Stimulated activated CD4-positive, alpha-beta T cell treated with anti-CD3 and anti-CD28 coated beads, TNF-alpha, amount 100 ng/mL, for 1 hour (primary cell): ENCODE measurements at places on chromosomes 16 and 17.

GRCh38 chr17:21174713-21175112, 39.2 kb downstream of the TMEM11 start:
- no peak for DNase-seq

DNA sequence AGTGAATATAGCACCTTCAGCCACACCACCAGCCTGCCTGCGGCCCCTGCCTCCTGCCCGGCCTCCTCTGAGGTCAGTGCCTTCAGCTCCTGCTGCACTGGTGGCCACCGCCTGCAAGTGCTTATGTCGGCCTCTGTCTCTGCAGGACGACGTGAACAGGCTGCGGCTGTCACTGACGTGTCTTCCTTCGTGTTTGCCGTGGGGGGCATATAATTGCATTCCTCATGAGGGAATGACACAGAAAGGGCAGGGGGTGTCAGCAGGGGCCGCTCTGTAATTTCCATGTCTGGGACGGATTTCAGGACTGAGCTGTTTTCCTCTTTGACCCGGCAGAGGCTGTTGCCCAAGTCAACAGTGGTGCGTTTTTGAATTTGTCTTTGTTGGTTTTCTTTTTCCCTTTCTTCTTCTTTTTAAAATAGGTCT, 28.5 kb downstream of the CMIP start:
- no peak for DNase-seq

GRCh38 chr16:88444826-88445582, 8.1 kb upstream of the ZFPM1 start:
- no peak for DNase-seq

GRCh38 chr17:21214777-21215541, 998 bp upstream of the TMEM11 start:
- no peak for DNase-seq

GRCh38 chr17:69485901-69486643, 71.6 kb downstream of the MAP2K6 start:
- no peak for DNase-seq

DNA sequence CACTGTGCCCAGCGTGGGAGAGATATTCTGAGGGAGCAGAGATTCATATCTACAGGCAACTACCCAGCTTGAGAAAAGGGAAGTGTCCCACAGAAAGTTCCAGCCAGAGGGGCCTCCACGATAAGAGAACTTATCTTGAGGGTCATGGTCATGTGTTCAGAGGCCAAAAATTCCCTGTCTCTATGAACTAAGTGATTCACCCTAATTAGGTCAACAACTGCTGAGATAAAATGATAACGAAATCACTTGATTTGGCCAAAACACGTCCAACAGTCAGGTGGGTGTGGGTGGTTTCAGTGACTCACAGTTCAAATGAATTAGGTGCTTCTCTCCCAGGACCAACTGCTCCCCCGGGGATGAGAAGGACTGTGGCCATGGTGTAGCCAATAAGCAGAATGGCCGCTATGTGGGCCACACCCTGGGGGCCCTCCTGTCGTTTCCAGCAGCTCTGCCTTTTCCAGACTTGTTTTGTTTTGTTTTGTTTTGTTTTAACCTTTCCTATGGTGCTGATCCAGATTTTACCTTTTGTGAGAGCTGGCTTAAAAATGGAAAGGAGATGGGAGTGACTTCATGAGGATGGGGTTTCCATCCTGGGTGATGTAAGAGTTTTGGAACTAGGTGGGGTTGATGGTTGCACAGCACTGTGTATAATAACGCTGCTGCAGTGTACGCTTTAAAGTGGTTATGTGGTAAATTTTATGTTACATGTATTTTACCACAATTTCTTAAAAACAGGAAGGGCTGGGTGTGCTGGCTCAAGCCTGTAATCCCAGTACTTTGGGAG, 8.7 kb downstream of the DNAI2 start:
- DNase-seq, result no peak

DNA sequence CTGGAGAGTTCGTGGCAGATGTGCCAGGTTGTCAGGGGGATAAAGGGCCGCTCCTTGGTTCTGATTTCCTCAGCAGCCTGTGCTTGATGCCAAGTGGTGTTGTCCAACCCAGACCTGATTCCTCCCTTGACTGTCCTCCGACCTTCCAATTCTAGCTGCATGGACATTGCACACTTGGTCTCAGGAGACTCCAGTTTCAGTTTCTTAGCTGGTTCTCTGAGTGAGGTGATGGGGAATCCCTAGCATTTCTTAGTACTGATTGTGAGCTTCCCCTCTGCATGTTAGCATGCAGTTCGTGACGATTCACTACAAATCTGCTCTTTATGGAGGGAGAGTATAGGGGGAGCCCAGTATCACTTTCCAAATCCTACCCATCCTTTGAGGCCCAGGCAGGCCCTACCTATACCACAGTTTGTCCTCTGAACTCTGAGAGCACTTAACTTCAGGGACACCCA, 12.4 kb upstream of the CCR7 start:
- no peak for DNase-seq

- DNase-seq, result no peak
Measured at GRCh38 chr16:85988723-85989313, 89.9 kb downstream of the IRF8 start.

DNA sequence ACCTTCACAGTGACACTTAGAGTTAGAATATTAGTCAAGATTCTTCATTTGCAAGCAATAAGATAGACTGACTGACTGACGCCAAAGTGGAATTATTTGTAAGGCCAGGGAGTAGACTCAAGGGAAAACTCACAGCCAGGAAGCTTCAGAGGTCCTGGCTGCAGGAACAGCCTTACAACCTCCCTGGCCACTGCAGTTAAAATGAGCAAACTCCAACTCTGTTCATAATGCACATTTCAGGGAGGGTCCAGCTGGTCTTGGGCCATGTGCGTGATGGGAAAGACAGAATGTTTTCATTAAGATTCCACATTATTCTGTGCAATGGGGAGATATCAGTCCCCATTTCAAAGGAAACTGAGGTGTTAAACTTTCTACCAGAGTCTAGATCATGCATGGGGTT, 9.9 kb downstream of the CAPNS2 start:
- DNase-seq, result no peak

DNA sequence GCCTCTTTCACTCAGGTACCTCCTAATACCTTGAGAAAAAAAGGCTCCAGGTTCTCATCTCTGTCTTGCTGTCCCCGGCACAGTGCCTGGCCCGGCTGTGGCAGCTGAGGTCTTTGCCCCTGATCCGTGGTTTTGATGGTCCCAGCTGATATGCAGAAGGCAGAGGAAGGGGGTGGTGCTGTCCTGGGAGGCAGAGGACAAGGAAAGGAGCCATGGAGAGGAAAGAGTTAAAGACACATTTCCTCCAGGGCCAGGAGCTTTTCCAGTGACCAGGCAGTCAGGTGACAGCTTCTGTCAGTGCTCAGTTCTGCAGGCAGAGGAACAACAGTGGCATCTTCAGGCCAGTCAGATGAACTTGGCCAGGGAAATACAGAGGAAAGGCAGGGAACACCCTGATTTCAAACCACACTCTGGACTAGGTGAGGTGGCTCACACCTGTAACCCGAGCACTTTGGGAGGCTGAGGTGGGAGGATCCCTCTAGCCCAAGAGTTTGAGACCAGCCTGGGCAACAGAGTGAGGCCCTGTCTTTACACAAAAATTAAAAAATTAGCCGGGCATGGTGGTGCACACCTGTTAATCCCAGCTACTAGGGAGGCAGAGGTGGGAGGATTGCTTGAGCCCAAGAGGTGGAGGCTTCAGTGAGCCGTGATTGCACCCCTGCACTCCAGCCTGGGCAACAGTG, 3.3 kb upstream of the COG1 start:
- no peak for DNase-seq

DNA sequence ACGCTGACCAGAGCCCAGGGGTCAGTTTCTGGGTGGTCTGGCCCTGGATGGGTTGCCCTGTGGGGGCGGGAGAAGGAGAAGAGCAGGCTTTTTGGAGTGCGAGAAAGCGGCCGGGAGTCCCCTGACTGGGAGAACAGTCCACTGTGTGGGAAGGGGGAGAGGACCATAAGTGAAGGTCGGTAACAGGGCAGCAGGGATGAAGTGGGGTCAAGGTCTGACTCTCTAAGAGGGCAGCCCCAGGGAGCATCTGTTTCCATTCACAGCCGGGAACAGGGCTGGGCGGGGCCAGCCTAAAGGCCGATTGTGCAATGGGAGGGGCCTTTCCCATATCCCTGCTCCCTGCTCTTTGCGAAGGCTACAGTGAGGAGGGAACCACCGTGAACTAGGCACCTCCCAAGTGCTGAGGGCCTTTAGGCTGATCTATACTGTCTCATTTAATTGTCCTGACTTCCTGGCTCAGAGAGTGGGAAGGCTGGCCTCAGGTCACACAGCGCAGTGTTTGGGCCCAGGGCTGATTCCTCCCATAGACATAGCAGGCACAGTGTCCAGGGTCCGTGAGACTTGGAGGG, 10.4 kb upstream of the WFDC1 start:
- DNase-seq, result no peak

DNA sequence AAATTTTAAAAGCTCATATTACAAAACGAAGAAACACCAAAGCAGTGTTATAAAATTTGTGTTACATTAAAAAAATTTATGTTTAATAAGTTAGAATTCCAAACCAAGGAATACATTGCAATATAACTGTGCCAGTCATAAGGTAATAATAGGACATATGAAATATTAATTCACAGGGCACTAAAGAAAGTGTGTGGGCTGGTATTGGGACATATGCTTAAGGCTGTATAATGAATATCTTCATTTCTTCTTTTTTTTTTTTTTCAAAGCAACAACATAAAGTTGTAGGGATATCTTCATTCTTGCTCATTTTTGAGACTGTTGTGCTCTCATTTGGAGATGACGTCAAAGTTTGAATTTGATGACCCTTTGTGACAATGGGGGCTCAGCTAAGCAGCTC, 17.5 kb upstream of the FBXO47 start:
- no peak for DNase-seq

- no peak for DNase-seq
Measured at GRCh38 chr16:4839942-4840341, 7.1 kb downstream of the GLYR1 start.

DNA sequence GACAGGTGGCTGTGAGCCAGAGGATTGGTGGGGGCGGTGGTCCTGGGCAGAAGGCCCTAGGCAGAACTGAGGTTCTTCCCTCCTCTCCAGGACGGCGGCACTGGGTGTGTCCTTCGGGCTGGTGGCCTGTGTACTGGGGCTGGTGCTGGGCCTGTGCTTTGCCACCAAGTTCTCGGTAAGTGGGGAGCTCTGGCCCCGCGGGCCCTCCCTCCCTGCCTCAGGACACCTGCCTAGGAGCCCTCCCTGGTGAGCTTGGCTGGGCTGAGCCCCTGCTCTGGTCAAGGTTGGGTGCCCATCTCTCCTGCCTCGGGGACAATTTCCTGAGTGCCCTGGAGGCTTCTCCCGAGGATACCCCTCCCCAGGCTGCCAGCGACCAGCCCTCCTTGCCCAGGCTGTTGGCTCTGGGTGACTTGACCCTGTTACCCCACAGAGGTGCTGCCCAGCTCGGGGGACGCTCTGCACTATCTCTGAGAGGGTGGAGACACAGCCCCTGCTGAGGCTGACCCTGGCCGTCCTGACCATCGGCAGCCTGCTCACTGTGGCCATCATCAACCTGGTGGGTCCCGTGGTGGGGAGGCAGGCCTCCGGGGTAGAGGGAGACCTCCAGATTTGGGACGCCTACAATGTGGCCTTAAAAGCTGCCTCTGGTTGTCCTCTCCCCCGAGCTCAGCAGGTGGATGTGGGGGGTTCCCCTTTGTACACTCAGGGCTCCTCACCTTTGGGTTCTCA, 42.0 kb downstream of the ADCY7 start:
- no peak for DNase-seq

DNA sequence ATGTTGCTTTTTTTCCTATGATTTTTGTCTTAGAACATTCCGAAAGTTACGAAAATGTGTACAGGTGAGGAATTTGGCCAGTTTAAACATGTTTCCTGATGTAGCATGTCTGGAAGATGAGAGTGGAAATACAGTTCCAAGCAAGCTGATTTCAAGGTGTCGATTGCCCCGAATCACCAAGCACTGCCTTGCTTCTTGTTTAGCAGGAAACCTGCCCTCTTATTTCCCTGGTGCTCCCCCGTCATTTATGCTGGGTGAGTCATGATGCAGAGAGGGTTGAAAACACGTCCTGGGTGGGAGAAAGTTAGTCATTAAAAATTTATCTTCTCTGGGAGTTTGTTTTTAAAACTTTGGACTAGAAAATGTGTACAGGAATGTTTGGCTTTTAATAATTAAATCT, 608.6 kb upstream of the EEF2KMT start:
- no peak for DNase-seq

GRCh38 chr17:3683054-3683511, 12.9 kb downstream of the P2RX5 start:
- DNase-seq, result peak; percentile 34

DNA sequence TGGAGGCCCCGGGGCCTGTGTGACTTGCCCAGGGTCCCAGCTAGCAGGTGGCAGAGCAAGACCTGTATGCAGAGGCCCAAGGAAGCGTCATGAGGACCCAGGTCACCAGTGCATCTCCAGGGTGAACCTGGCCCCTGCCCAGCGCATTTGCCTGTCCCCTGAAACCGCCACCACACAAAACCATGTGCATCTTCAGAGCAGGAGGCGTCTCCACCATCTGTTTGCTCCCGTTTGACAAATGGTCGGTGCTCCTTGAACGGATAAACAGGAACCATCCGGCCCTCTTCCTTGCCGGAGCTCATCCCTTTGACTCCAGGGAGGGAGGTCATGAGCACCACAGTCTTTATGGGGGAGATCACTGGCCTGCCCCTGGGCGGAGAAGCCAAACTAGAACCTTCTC, 62.5 kb downstream of the JPH3 start:
- DNase-seq, result no peak

GRCh38 chr17:34378664-34379101, 15.7 kb upstream of the CCL1 start:
- DNase-seq, result no peak

GRCh38 chr16:62760398-62760797, 724.2 kb upstream of the CDH8 start:
- no peak for DNase-seq

DNA sequence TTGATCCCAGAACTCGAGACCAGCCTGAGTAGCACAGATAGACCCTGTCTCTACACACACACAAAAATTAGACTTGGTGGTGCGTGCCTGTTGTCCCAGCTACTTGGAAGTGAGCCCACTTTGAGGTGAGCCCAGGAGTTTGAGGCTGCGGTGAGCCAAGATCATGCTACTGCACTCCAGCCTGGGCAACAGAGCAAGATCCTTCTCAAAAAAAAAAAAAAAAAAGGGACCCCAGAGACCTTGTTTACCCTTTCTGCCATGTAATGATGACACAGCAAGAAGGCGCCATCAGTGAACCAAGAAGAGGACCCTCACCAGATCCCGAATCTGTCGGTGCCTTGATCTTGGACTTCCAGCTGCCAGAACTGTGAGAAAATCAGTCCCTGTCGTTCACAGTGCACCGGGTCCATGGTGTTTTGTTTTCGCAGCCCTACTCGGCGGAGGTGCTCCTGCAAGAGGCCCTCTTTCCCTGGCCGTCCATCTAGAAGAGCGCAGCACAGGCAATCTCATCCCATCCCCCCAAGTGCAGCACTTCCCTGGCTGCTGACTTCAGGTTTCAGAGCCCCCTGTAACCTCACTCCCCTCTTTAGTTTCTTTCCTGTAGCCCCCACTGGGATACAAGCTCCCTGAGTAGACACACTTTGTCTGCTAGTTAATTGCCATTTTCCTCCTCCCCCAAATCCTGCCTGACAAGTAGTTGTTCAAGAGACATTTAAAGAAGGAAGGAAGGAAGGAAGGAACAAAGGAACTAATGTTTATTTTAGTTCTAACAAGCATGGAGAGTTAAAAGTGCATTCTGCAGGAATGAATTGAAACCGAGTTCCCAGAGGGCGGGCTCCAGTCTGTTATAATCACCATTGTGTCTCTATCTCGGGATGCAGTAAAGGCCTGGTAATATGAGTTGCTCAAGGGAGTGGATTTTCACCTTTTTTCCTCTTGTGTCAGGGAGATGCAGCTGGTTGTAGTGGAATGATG, 115.3 kb downstream of the SNX29 start:
- no peak for DNase-seq

GRCh38 chr17:29051731-29052130, 8.8 kb downstream of the PIPOX start:
- no peak for DNase-seq
